ENCODE measurements at places on chromosomes 1 and 21.

GRCh38 chr1:52156460-52156859 lies 14.6 kb downstream of the ZFYVE9 start:
- no peak for DNase-seq

DNA sequence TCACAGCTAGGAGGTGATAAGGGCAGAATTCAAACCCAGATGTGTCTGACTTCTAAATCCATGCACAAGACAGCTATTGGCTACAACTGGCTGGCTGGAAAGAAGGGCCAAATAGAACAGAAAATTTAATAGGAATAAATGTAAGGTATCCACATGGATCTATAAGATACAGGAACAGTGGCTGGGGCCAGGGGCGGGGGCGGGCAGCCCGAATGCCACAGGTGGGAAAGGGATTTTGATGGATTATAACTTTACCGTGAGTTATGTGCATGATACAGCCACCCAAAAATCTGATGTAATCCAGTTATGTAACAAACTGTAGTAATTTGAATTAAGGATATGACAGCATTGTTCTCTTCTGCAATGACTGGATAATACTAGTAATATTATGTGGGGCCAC lies 87.0 kb upstream of the COA6 start:
- DNase-seq = no peak

- no peak for DNase-seq
Observed at GRCh38 chr1:62735491-62736171, 47.4 kb upstream of the DOCK7 start.

DNA sequence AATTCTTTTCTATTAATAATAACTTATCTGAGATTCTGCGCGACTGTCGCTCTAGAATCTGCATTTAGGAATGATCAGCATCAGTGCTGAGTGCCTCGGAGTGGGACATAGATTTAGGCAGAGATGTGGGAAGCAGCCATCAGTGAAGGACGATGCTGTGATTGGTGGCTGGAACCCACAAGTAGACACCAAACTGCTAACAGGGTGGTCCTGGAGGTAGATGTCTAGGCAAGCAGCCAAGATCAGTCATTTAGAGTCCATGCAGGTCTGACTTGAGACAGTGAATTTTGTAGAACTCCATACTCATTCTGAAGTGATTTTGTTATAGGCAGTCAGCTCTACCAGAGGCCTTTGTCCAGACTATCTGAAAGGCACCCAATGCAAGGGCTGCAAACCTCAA lies 51.8 kb upstream of the LYST start:
- DNase-seq = no peak

GRCh38 chr1:44289530-44289929 lies 65.5 kb downstream of the ERI3 start:
- no peak for DNase-seq

GRCh38 chr1:231707407-231707806 lies 80.8 kb downstream of the DISC1 start:
- DNase-seq = no peak

DNA sequence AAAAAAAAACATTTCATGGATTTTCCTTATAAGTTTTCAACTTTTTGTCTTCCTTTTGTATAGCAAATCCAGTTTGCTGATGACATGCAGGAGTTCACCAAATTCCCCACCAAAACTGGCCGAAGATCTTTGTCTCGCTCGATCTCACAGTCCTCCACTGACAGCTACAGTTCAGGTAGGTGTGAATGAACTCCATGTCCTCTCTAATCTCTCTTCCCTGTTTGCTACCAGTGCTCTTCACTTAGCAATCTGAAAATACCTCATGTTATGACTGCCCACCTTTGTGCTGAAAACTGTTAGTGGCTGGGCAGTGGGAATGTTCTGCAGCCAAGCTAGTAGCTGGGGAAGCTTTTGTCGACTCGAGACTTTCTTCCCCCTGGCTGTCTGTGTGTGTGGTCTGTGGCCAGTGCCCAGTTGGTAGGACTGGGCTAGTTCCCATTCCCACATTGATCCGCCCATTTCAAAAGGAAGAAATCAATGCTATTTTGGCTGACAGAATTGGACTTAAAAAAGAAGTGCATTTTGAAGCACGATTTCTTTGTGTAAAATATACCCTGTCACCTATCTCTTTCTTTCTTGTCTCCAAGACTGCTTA lies 24.5 kb downstream of the AHCYL1 start:
- DNase-seq = no peak

DNA sequence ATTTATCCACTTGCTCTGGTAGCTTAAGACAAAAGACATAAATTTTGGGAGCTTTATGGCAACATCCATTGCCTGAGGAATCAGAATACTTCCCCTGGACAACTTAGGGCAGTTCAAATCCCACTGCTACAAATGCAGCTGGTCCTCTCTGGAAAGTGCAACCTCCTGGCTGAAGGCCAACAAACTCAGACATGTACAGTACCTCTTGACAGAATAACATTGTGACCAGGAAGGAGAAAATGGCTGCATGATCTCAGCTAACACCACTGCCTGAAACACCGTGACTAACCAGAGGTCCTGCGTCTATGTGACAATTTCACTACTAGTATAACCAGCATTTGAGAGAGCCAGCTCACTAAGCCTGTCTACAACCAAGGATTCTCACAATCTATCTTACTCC lies 218.9 kb downstream of the CRB1 start:
- DNase-seq = no peak

DNA sequence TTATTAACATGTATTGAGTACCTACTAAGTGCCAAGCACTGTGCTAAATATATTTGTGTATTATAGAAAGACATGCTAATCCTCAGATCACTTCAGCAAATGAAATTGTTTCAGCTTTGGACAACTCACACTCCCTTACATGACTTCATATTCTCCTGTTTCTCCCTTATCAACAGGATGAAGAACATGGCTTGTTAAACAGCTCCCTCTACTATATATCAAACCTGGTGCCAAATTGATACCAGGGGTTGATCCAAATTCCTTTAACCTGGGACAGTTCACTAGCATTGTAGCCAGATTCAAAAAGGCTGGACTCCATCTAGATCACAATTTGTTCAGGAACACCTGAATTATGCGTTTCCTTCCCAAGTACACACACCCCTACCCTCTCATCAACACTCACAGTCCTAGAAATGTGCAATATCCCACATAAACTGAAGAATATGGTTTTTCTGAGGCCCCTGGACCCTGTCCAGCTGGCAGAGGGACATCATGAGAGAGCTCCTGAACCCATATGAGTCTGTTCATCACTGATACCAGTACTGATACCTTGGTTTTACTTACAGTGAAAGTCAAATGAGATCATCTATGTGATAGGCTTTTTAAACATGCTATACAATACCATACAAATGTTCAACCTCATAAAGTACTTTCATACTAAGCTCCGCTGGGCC lies 47.0 kb upstream of the PALMD start:
- no peak for DNase-seq

DNA sequence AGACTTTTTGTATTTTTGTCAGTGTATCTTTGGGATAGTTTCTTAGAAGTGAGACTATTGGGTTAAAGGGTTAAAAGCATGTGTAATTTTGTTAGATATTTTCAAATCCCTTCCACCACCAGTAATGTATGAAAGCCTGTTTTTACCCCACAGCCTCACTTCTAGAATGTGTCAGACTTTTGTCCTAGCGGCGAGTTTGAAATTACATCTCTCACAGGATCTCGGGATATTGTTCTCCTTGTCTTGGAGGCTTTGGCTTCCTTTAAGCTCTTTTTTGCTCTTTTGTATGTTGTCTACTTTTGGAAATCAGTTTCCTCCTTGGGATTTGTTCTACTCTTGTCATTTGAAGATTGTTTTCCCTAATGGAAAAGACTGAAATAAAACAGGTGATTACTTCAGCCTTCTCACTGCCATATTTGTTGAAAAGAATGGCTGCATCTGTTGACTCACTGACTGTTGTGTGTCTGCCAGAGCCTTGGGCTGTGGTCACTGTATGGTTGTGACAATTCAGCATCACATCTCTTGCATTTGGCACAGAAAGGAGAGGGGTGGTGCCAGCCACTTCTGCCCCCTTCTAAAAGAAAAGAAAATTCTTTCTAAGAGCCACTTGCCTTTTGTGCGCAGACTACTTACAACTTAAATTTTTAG lies 22.6 kb downstream of the ST3GAL3 start:
- DNase-seq = no peak

GRCh38 chr1:201488830-201489589 lies 17.9 kb downstream of the CSRP1 start:
- DNase-seq = no peak

DNA sequence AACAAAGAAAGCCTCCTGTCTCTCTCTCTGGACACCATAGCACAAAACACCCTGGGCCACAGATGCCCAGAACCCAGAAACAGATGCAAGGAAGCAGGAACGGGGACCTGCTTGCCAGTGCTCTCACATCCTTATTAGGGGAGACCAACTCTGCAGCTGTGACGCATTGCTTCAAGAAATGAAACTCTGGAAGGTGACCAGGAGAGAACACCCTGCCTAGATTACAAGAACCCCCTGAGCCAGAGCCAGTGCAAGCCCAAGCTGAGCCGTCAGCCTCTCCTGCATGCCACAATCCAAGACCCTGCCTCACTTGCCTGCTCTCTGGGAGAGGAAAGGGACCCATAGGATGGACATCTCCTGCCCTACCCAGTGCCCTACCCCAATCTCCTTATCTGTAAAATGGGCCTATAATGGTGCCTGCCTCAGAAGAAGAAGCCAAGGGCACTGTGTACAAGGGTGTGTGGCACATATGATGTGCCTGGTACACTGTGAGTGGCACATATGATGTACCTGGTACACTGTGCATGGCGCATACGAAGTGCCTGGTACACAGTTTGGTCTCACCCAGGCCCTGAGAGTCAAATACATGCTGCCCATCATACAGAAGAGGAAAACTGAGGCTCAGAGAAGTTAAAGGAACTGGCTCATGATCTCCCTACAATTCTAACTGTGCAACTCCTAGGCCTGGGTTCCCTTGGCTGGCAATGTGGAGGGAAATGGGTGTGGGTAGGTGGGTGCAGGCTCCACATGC lies 16.8 kb upstream of the FAM131C start:
- DNase-seq = no peak

GRCh38 chr1:112264010-112264409 lies 132.0 kb upstream of the CTTNBP2NL start:
- no peak for DNase-seq

GRCh38 chr1:51285055-51285454 lies 45.3 kb downstream of the TTC39A start:
- DNase-seq = no peak

GRCh38 chr1:245802941-245803665 lies 648.3 kb downstream of the KIF26B start:
- DNase-seq = no peak

- DNase-seq = no peak
Observed at GRCh38 chr1:2415337-2415736, 3.0 kb upstream of the PEX10 start.

GRCh38 chr1:225435487-225435886 lies 7.6 kb upstream of the LBR start:
- DNase-seq = no peak

GRCh38 chr1:8314346-8315280 lies 3.3 kb upstream of the SLC45A1 start:
- DNase-seq = peak; percentile 45

GRCh38 chr1:102050556-102050955 lies 53.8 kb upstream of the OLFM3 start:
- DNase-seq = no peak

- no peak for DNase-seq
Observed at GRCh38 chr1:21909787-21910503, 27.2 kb downstream of the HSPG2 start.

DNA sequence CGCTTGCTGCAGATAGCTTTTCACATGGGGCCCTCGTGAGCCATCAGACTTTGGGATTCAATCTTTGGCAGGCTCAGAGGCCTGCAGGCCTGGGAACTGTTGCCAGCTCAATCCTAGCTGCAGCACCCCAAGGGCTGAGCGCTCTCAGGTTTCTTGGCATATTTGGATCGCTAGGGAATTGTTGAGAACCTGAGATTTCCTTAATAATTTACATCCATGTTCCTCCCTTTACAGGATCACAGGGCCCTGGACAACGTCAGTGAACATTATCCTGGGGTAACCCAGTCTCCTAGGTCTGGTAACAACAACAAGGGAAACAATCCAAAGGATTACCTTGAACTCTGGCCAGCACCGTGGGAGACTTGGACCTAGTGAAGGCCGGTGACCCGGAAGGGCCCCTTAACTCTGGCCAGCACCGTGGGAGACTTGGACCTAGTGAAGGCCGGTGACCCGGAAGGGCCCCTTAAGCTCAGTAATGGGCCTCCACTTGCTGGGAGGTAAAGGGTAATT lies 49.3 kb upstream of the NEK2 start:
- no peak for DNase-seq

- DNase-seq = no peak
Observed at GRCh38 chr1:234986750-234987414, 141.8 kb downstream of the TOMM20 start.

DNA sequence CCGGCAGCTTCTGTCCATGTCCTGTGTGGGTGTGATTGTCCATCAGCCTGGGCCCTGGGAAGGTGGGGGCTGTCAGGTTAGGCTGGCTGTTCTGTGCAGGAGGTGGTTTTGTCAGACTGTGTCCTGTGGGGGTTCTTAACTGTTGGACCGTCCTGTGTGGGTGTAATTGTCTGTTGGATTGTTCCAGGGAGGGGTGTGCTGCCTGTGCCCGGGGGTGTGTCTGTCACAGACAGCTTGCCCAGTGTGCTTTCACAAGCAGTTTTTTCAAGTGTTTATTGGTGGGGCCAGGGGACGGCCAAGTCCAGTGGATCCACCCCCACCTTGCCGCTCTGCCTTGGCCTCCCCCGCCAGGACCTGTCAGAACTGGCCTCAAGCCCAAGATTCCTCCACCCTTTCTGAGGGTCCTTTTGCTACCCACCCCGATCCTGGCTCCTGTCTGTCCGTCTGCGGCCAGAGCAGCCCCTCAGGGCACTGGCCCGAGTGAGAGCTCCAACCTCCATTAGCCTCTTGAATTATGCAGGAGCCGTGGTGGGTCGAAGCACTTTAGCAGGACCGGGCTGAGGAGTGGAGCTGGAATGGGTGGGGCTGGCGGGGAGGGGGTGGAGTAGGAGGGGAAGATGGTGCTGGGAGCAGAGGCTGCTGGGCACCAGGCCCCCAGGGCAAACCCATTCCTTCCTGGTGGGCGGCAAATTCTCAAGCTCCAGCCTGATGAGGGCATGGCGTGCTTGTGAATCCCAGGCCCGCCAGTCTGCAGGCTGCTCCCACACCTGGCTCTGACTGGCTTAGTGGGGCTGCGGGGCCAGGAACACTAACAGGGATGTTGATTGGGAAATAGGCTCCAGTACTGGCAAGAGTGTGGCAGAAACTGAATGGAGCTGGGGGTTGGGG lies 47.2 kb downstream of the PTPRF start:
- DNase-seq = no peak

- DNase-seq = no peak
Observed at GRCh38 chr1:44723496-44724295, 7.3 kb downstream of the RNU5D-1 start.

DNA sequence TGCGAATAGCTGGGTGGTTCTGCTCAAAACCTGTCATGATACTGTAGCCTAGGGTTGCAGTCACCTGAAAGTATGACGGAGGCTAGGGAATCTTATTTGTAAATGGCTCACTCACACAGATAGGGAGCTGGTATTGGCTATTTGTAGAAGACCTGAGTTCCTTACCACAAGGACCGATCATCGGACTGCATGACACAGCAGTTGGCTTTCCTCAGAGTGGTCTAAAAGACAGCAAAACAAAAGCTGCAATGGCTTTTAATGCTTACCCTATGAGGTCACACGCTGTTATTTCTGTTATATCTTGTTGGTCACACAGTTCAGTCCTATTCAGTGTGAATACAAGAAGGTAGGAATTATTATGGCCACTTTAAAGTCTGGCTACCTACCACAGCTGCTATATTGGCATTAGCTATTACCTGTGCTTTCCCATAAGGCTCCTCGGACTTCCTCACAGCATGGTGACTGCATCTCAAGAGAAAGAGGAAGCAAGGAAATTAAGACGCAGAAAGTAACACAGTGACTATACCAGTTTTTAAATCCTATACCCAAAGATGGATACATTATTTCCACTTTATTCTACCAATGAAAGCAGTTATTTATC lies 68.4 kb upstream of the LRRC7 start:
- DNase-seq = no peak
